ENCODE measurements at places on chromosomes 16 and 17.
A peak's percentile ranks its signal among the peaks of the same experiment; 100 is the strongest.

- DNase-seq = no peak
These were observed 22.0 kb downstream of the TEX14 start for GRCh38 chr17:58669853-58670252.

DNA sequence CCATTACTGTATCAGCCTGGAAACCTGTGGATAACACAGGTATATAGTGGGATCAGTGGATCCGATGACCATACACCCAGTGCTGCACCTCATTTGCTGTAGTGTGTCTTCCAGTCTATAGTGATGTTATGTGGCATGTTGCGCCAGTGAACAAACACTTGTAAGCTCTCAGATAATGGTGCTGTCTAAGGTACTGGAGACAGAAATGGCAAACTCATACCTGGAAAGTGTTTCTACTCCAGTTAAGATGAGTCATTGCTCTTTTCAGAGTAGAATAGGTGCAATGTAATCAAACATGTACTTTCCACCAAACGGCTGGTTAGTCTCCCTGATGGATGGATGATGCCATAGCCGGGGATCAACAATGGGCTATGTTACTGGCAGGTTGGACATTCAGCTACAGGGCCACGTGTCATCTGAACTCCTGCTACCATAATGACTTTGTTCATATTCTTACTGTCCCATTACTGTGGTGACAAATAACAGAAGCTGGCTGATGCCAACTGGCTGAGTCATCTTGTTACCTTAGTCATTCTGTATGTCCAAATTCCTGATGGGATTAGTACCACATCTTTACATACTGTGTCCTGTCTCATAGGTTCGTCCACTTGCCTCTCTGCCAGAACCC is 6.3 kb downstream of the CCL11 start:
- DNase-seq = no peak

- DNase-seq = no peak
These were observed 220.7 kb upstream of the KCNJ16 start for GRCh38 chr17:69854225-69854780.

DNA sequence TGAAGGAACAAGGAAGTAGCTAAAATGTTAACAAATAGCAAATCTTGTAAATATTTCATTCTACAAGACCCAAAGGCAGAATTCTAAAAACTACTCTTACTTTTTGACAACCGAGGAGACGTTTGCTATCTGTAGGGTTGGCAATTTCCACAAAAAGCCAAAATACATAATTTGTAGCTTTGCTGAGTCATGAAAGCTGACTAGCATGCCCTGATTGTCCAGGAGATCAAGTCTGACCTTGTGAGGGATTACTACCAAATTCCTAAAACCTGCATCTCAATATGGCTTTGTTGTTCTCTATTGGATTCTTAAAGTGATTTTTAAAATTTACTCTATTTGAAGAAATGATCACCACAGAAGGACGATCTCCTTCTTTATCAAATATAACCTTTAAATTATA is 10.8 kb downstream of the DNAJA2 start:
- DNase-seq = no peak

- DNase-seq = no peak
These were observed 202.0 kb upstream of the CPHXL start for GRCh38 chr16:75928295-75928694.

- DNase-seq = no peak
These were observed 73.3 kb downstream of the ABCC1 start for GRCh38 chr16:16022683-16023064.

DNA sequence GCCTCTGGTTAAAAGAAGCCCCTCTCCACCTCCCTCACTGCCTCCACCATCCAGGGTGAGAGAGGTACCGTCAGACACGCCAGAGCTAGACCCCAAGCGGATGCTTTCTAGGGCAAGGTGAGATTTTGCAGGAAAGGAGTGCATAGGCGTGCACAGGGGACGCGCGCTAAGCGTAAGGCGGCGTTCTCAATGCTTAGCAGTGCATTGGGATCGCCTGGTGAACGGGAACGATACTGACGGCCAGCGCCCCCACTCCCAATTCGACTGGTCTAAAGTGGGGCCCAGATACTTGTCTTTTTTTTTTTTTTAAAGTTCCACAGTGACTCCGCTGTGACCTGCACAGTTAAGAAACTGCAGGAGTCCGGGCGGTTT is 57.9 kb upstream of the CREBBP start:
- no peak for DNase-seq

- no peak for DNase-seq
These were observed 29.2 kb downstream of the SNX20 start for GRCh38 chr16:50651835-50652438.

GRCh38 chr16:79336437-79337229 is 263.9 kb downstream of the MAF start:
- DNase-seq = peak; percentile 21

GRCh38 chr16:49618955-49619354 is 237.0 kb downstream of the ZNF423 start:
- DNase-seq = no peak

GRCh38 chr16:84672276-84673202 is 24.2 kb downstream of the KLHL36 start:
- peak; percentile 61 for DNase-seq

DNA sequence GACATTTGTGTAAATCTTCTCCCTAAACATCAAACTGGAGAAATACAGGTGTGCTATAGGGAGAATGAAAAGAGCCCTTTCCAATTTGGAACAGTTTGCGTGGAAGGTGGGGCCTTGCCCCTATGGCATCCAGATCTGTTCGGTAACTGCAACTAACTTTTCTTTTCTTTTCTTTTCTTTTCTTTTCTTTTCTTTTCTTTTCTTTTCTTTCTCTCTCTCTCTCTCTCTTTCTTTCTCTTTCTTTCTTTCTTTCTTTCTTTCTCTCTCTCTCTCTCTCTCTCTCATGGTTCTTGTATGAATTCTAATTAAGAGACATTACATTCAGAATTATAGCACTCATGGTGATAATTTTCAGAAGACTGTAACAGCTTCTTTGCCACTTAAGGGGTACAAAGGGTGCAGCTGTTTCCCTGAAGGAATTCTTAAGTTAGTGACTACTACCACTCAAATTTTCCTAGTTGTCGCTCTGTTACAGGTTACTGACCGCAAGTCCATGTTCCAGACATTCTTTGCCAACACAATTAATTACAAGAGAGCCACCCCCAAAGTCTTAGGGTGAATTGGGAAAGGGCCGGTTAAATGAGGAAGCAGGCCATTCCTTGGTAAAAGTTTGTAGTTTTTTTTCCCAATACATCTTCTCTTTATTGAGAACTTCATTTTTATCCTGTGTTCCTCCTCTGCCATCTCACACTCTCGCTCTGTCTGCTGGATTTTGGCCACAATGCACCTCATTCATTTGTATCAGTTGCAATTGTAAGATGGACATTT is 69.8 kb downstream of the KSR1 start:
- DNase-seq = peak; percentile 27

DNA sequence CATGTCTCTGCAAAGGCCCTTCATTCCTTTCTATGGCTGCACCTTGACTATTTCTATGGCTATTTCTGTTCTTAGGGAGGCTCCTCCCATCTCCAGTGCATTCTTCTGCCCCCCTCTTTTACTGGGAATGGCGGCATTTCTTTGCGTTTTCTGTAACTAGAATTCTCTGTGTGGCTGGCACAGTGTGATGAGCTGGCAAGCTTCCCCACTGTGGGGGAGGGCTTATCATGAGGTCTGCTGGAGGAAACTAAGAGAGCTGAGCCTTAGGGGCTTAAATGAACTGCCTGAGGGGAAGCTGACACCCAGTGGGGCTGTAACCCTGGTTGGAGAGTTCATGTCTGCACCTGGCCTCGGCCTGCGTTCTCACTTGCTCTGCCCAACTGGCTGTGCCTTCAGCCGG is 1.5 kb upstream of the CARD14 start:
- DNase-seq = no peak

- DNase-seq = no peak
These were observed 136.1 kb downstream of the CLEC16A start for GRCh38 chr16:11080327-11080967.

- DNase-seq = no peak
These were observed 91.8 kb downstream of the KCNJ12 start for GRCh38 chr17:21467739-21468490.

GRCh38 chr16:83345846-83346640 is 461.7 kb upstream of the HSBP1 start:
- no peak for DNase-seq

GRCh38 chr16:56683424-56684172 is 1.3 kb downstream of the MT1X start:
- DNase-seq = no peak
